ENCODE measurements at places on chromosomes 11 and 22. TPM values are rescaled to one million over a fixed set of nuclear protein-coding genes. Genes with fewer than 3 reads are reported as not detected.

Gene DGAT2
- total RNA-seq, result 27.7 TPM

Gene GRAMD4
- total RNA-seq, result 29.1 TPM

Gene MUC2
- total RNA-seq, result not detected

Gene GTSE1
- total RNA-seq, result 0.63 TPM
